ENCODE measurements at places on chromosomes 16 and 17. TPM values are rescaled to one million over a fixed set of nuclear protein-coding genes. Genes with fewer than 3 reads are reported as not detected.

Gene TXNDC11
- 40.2 TPM for total RNA-seq

Gene SCARF1
- 24.5 TPM for total RNA-seq

Gene FOXF1
- 0.88 TPM for total RNA-seq

Gene ASPHD1
- total RNA-seq, result 14.0 TPM

Gene CLEC18B
- total RNA-seq, result not detected

Gene MYH11
- total RNA-seq, result 206 TPM

Gene NIP7
- total RNA-seq, result 18.4 TPM

Gene MT1A
- 809 TPM for total RNA-seq

Gene ZFP3
- 4.0 TPM for total RNA-seq

Gene CLEC3A
- not detected for total RNA-seq

Gene CETP
- 2.1 TPM for total RNA-seq

Gene TMEM204
- 21.4 TPM for total RNA-seq

Gene EDC4
- 27.3 TPM for total RNA-seq

Gene ZNF597
- total RNA-seq, result 3.3 TPM

Gene HOXB4
- 8.7 TPM for total RNA-seq

Gene JPT1
- 19.8 TPM for total RNA-seq

Gene TEX19
- not detected for total RNA-seq

Gene MPRIP
- 196 TPM for total RNA-seq

Gene KCNG4
- not detected for total RNA-seq

Gene NLRC5
- total RNA-seq, result 20.6 TPM

Gene SRCIN1
- total RNA-seq, result 5.6 TPM

Data from omental fat pad (tissue), 4 donors.